ENCODE measurements at places on chromosomes 1 and 21.

DNA sequence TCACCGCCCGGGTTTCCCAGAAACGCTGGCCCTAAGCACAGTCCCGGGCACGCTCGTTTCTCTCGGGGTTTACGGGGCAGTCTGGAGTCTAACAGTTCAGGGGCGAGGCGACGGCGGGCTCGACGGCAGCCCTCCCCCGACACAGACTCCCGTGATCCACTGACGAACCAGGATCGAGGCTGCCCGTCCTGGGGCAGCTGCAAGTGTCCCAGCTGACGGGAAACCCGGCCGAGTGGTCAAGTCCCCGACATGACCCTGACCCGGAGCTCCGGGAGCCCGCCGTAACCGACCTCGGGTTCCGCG lies 494 bp downstream of the UBE2J2 start:
- no peak for DNase-seq

DNA sequence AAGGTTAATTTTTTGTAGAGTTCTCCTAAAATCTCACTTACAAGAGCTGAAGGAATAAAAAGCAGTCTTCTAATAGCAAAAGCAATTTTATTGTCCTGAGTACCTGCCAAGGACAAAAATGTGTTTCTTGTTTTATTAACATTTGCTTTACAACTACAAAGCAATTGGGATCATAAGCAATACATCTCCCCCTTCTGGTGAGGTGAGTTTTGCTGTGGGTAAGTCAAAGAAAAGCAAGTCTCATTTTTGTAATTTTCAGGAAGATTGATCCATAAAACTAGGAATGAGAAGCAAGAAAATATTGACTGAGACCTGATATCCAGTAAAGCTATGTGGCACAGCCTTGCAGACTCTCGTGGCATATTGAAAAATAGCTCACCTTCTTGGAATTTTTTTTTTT lies 2162.7 kb downstream of the NCAM2 start:
- no peak for DNase-seq

- DNase-seq = no peak
Measured at GRCh38 chr1:32759997-32760623, 57.0 kb downstream of the YARS1 start.

DNA sequence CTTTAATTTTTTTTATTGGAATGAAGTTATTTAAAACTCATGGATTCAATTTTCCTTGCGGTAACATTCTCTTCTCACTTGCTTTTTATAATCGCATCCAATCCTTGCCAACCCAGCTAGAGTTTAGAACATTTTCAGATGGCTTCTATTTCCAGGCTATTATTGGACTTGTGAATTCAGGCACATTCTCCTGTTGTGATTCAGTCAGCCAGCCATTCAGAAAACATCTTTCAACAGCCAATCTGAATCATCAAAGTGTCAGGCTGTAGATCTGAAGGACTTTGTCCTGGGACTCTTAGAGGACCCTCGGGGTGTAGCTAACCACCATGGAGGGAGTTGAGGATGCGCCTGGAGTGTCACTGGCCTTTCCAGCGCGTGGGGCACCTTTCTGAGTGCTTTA lies 92.4 kb downstream of the PRDM2 start:
- no peak for DNase-seq

GRCh38 chr1:42335809-42336518 lies 929 bp upstream of the FOXJ3 start:
- no peak for DNase-seq

DNA sequence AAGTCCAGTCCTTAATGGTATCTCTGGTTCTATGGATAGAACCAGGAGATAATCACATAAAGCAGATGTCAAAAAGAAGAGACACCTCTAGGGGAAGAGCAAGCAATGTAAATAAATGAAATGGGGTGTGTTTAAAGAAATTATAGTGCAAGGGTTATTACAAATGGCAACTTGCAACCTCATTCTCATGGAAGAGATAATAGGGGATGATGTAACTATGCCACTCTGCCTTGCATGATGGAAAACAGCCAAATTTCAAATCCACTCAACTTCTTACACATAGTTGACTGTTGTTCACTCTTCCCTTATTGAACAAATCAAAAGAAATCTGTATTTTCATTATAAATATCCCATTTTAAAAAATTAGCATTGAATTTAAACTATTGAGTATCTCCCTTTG lies 274.0 kb upstream of the TMPRSS15 start:
- no peak for DNase-seq

DNA sequence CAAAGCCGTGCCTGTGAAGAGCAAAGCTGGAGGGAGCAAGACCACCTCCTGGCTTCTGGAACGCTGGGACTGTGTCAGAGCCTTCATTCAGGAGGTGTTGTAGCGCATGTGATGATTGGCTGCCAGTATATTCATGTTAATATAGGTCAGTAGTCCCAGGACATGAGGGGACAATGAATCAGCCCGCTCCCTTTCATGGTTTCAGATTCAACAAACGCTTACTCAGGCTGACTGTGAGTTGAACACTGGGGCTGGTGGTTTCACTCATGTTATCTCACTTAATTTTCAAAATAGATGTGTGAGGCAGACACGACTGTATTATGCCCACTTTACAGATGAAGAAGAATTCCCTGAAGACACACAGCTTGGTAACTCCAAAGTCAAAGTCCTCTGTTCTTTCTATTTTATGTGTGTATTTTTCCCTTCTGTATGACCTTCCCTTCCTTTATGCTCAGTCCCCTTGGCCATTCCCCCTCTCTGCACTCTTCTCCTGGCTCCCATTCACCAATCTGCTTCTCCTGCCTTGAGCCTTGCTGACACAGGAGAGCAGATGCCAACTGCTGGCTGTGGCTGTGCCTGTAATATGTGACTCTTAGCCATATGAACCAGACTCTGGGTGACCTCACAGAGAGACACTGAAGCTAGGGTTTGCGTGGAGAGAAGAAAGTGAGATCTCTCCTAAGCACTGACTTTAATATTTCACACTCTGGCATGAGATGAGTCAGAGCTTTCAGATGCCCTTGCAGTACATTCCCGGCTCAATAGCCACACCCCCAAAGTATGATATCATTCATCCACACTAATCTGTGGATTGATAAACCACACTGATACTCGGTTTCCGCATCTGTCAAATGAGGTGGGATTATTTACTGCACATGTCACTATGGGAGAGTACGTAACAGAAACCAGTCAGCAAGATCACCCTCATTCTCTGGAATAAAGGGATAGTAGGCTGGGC lies 31.4 kb upstream of the KIRREL1 start:
- no peak for DNase-seq

All from SW 1271 (cell line).